ENCODE measurements at places on chromosomes 7 and 10. TPM values are rescaled to one million over a fixed set of nuclear protein-coding genes. Genes with fewer than 3 reads are reported as not detected.

The EMX2 gene
- total RNA-seq: 0.59 TPM

The GPER1 gene
- total RNA-seq: 1.6 TPM

The SCIN gene
- 6.2 TPM for total RNA-seq

The CC2D2B gene
- 0.30 TPM for total RNA-seq

The EN2 gene
- under 0.01 TPM for total RNA-seq

The RPEL1 gene
- total RNA-seq: not detected

The ZNF736 gene
- total RNA-seq: 10.5 TPM

The ZNF746 gene
- total RNA-seq: 15.4 TPM

The PNLIPRP1 gene
- not detected for total RNA-seq

The CHAT gene
- not detected for total RNA-seq

The CPN1 gene
- total RNA-seq: not detected

The FANK1 gene
- 4.6 TPM for total RNA-seq

The C7orf57 gene
- not detected for total RNA-seq

The PKD2L1 gene
- not detected for total RNA-seq

The AZGP1 gene
- total RNA-seq: 0.32 TPM

The NUTM2D gene
- total RNA-seq: 1.2 TPM

The UPF2 gene
- 14.8 TPM for total RNA-seq

The AKR1C2 gene
- 1.2 TPM for total RNA-seq

The LRRC18 gene
- not detected for total RNA-seq

The ELFN1 gene
- total RNA-seq: 0.74 TPM

The TMEM178B gene
- 0.18 TPM for total RNA-seq

The AKR1C4 gene
- total RNA-seq: not detected

The TRIM73 gene
- 0.59 TPM for total RNA-seq
